ENCODE measurements at places on chromosomes 2 and 18. TPM values are rescaled to one million over a fixed set of nuclear protein-coding genes. Genes with fewer than 3 reads are reported as not detected.

The ERBB4 gene
- 0.04 TPM for total RNA-seq

The CRACDL gene
- 0.29 TPM for total RNA-seq

The EVX2 gene
- total RNA-seq, result not detected

The AGXT gene
- total RNA-seq, result not detected

The POLR1B gene
- total RNA-seq, result 83.6 TPM

The HAAO gene
- 5.3 TPM for total RNA-seq

The TET3 gene
- 24.7 TPM for total RNA-seq

The SLC16A14 gene
- 0.61 TPM for total RNA-seq

The DSEL gene
- total RNA-seq, result 5.3 TPM

The CCDC74B gene
- 6.7 TPM for total RNA-seq

GRCh38 chr2:9263428-9263827, 56.8 kb downstream of the ASAP2 start:
- no peaks in the 10 kb centered on the region for H3K4me1 ChIP-seq
- H3K36me3 ChIP-seq, result no peaks in the 10 kb centered on the region
- H3K4me3 ChIP-seq, result no peak overlapping the region
- no peaks in the 10 kb centered on the region for H3K27me3 ChIP-seq
- no peak for DNase-seq

GRCh38 chr2:69422198-69422597, 15.0 kb downstream of the NFU1 start:
- peaks cover 39% of the 10 kb centered on the region for H3K36me3 ChIP-seq
- DNase-seq, result no peak
- no peak overlapping the region for H3K4me3 ChIP-seq

GRCh38 chr2:128306081-128306930, 12.4 kb downstream of the HS6ST1 start:
- H3K27me3 ChIP-seq, result no peaks in the 10 kb centered on the region
- no peak overlapping the region for H3K27ac ChIP-seq
- H3K4me1 ChIP-seq, result peaks cover 4% of the 10 kb centered on the region
- H3K4me3 ChIP-seq, result peak overlapping the region; percentile 38

DNA sequence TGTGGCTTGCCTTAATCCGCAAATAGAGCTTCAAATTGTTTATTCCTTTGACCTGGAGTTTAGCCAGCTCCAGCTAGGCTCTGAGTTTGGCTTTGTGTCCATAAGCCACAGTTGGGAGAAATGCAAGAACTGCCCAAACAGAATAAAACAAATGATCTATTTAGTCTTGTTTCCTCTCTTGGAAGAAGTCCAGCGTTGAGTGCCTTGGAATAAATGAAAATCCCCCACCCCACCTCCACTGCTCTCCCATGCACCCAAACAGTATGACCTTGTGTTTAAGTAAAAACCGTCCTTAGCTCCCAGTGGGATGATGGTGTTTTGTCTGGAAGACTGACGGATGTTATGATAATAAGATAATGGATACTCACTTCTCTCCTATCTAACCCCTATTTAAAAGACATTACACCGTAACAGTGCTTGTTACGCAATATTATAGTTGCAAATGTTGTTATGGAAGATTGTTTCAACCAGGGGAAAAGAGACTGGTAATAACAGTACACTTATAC, 3.2 kb upstream of the SERPINE2 start:
- H3K27ac ChIP-seq, result no peak overlapping the region
- H3K36me3 ChIP-seq, result no peaks in the 10 kb centered on the region

- no peaks in the 10 kb centered on the region for H3K36me3 ChIP-seq
- H3K27me3 ChIP-seq, result no peaks in the 10 kb centered on the region
- no peak overlapping the region for H3K27ac ChIP-seq
- peak; percentile 57 for DNase-seq
- peaks cover 3% of the 10 kb centered on the region for H3K4me1 ChIP-seq
Measured at GRCh38 chr2:28606986-28607441, 111.2 kb downstream of the PLB1 start.

GRCh38 chr18:77070627-77071026, 62.0 kb downstream of the MBP start:
- no peak for DNase-seq
- H3K36me3 ChIP-seq, result no peaks in the 10 kb centered on the region
- no peak overlapping the region for H3K4me3 ChIP-seq
- no peak overlapping the region for H3K27ac ChIP-seq
- no peaks in the 10 kb centered on the region for H3K27me3 ChIP-seq
- H3K4me1 ChIP-seq, result no peaks in the 10 kb centered on the region

GRCh38 chr18:71665131-71665530, 879.0 kb downstream of the CBLN2 start:
- no peaks in the 10 kb centered on the region for H3K4me1 ChIP-seq
- no peaks in the 10 kb centered on the region for H3K36me3 ChIP-seq
- H3K27me3 ChIP-seq, result no peaks in the 10 kb centered on the region
- no peak overlapping the region for H3K27ac ChIP-seq
- H3K4me3 ChIP-seq, result no peak overlapping the region

GRCh38 chr18:52963481-52963880, 623.5 kb downstream of the DCC start:
- H3K27me3 ChIP-seq, result no peaks in the 10 kb centered on the region
- no peaks in the 10 kb centered on the region for H3K36me3 ChIP-seq
- DNase-seq, result no peak
- H3K4me3 ChIP-seq, result no peak overlapping the region
- H3K27ac ChIP-seq, result no peak overlapping the region
- no peaks in the 10 kb centered on the region for H3K4me1 ChIP-seq

DNA sequence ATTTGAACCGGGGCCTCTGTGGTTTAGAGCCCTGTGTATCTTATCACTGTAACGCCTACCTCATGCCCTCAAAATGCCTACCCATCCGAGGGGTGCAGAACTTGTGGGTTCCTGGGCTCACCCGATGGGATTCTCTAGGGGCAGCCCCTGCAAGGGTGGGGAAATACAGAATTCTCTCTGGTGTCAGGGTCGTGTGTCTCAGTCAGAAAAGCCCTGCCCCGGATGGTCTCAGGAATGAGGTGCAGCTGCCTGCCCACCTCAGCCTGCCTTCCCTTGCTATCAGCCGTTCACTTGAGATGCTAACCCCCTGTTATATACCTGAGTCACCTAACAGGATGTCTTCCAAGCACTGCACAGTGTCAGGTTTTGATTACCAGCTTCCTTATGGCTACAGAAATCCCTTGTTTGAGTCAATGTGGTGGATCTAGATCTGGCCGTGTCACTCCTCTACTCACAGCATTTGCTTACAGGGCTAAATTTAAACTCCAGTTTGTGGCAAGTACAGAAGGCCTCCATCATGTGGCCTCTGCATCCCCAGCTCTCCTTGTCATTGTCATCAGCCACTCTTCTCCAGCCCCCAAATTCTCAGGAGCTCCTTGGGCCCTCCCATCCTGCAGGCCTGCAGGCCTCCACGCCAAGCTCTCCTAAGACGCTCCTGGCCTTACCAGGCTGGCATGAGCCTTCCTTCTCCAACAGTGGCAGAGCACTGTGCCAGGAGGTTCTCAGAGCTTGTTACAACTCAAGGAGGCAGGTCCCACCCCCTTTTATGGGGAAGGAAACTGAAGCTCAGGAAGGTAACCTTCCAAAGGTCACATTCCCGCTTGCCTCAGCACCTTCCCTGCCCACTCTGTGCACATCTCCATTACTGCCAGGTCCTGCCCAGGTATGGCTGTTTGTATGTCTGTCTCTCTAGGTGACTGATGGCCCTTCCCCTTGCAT, 14.3 kb upstream of the MAP3K2 start:
- H3K27me3 ChIP-seq, result no peaks in the 10 kb centered on the region
- no peaks in the 10 kb centered on the region for H3K4me1 ChIP-seq
- H3K36me3 ChIP-seq, result no peaks in the 10 kb centered on the region
- no peak overlapping the region for H3K27ac ChIP-seq

DNA sequence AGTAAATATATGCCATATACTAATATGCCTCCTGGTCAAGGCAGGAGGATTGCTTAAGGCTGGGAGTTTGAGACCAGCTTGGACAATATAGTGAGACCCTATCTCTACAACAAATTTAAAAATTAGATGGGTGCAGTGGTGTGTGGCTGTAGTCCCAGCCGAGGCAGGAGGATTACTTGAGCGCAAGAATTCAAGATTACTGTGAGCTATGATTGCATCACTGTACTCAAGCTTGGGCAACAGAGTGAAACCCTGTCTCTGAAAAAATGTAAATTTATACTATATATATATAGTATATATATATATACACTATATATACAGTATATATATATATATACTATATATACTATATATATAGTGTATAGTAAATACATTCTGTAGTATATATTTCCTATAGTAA, 30.0 kb upstream of the NPC1 start:
- H3K4me1 ChIP-seq, result no peaks in the 10 kb centered on the region
- H3K27ac ChIP-seq, result no peak overlapping the region
- DNase-seq, result no peak

DNA sequence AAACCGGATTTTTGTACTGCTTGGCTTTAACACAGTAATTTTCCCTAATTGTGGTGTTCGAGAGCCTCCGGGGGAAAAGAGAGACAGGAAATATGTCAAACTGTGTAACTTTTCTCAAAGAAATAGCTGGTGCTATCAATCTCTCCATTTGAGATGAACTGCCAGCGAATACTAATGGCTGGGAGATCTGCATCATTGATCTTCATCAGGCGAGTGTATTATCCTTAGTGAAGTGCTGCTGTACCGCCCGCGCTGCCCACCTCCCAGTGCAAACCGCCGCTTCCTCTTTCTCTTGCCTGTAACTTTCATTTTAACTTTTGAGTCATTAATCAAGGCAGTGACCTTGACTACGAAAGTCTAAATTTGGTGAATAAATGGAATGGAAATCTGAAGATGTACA, 246.1 kb upstream of the ST6GAL2 start:
- no peak overlapping the region for H3K4me3 ChIP-seq
- H3K4me1 ChIP-seq, result no peaks in the 10 kb centered on the region
- DNase-seq, result no peak

- peak overlapping the region; percentile 78 for H3K4me3 ChIP-seq
- H3K27ac ChIP-seq, result no peak overlapping the region
- H3K36me3 ChIP-seq, result no peaks in the 10 kb centered on the region
- no peak for DNase-seq
Measured at GRCh38 chr2:229269941-229270340, 1.1 kb downstream of the PID1 start.

GRCh38 chr18:76464281-76465259, 30.5 kb downstream of the ZNF516 start:
- DNase-seq, result no peak
- H3K4me3 ChIP-seq, result no peak overlapping the region
- no peaks in the 10 kb centered on the region for H3K4me1 ChIP-seq
- H3K27me3 ChIP-seq, result no peaks in the 10 kb centered on the region
- H3K36me3 ChIP-seq, result peaks cover 5% of the 10 kb centered on the region
- H3K27ac ChIP-seq, result no peak overlapping the region

GRCh38 chr2:236728916-236729670, 159.5 kb downstream of the ACKR3 start:
- no peaks in the 10 kb centered on the region for H3K27me3 ChIP-seq
- H3K4me1 ChIP-seq, result no peaks in the 10 kb centered on the region
- H3K4me3 ChIP-seq, result no peak overlapping the region
- DNase-seq, result no peak
- no peaks in the 10 kb centered on the region for H3K36me3 ChIP-seq

- no peak overlapping the region for H3K27ac ChIP-seq
- H3K4me3 ChIP-seq, result no peak overlapping the region
- no peak for DNase-seq
- H3K4me1 ChIP-seq, result no peaks in the 10 kb centered on the region
- no peaks in the 10 kb centered on the region for H3K27me3 ChIP-seq
Measured at GRCh38 chr2:222993920-222994650, 57.9 kb upstream of the KCNE4 start.

DNA sequence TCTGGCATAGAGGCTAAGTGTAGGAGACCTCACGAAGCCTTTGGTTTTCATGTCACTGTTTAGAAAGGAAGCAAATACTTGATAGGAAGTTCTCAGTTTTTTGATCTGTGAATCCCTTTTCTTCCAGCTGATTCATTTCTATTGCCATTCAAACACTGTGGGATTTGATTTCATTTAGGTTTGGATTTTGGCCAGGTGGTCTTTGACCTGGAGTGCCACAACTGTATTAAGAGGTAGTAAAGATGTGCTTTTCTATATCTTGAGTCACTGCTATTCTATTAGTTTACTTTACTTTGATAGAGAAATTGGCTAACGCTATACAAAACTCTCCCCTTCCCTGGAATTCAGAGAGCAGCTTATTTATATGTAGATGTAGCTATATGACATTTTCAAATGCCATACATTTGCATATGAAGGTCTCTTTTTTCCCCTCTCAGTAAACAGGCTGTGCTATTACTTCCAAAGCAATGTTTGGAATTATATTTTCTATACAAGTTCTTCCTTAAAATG, 132.4 kb upstream of the CAVIN2 start:
- peaks cover 4% of the 10 kb centered on the region for H3K36me3 ChIP-seq
- H3K4me3 ChIP-seq, result no peak overlapping the region
- no peak for DNase-seq
- H3K4me1 ChIP-seq, result peaks cover 6% of the 10 kb centered on the region

- H3K27ac ChIP-seq, result no peak overlapping the region
- H3K27me3 ChIP-seq, result no peaks in the 10 kb centered on the region
- no peak overlapping the region for H3K4me3 ChIP-seq
- no peak for DNase-seq
- H3K36me3 ChIP-seq, result peaks cover 77% of the 10 kb centered on the region
Measured at GRCh38 chr2:86037795-86038192, 67.9 kb downstream of the POLR1A start.

GRCh38 chr2:71460595-71461303, 7.4 kb downstream of the DYSF start:
- H3K4me1 ChIP-seq, result peaks cover 4% of the 10 kb centered on the region
- peaks cover 44% of the 10 kb centered on the region for H3K27me3 ChIP-seq
- H3K36me3 ChIP-seq, result no peaks in the 10 kb centered on the region
- peak; percentile 49 for DNase-seq
- no peak overlapping the region for H3K27ac ChIP-seq
- H3K4me3 ChIP-seq, result peak overlapping the region; percentile 24

DNA sequence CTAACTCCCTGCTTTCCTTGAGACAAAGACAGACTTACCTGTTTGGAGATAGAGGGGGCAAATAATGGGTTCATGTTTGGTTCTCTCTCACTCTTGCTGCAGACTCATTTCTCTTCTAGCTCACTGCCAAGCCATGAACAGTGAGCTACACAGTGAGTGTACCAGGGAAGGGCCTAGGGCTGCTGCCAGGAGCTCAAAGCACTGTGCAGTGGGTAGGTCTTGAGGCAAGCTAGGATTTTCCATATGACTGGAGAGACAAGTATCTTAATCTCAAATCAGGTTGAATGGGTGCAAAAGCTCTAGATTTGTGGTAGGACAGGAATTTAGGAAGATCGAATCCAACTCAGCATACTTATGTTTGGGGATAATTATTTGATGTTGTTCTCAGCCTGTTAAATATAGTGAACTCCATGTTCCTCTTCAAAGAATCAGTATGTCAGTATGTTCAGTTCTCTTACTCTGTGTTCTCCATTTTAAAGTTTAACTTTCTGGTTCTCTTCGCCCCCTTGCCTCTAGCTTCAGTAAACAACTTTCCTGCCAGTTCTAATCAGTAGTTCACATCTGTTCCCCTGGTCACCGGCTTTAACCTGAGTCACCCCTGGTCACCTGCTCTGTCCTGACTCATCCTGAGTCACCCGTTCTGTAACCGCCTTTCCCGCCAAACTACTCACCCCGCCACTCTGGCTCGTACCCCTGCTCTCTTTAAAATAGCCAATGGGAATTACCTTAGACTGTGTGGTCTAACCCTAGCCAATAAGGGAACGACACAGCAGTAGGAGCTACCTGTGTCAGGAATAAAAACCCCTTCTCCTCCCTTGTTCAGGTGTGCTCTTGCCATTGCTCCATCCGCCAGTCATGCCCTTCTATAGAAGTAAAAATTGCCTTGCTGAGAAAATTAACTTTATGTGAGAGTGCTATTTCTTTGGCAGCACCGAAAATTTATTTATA, 21.9 kb downstream of the SLC25A52 start:
- H3K4me3 ChIP-seq, result no peak overlapping the region
- peaks cover 23% of the 10 kb centered on the region for H3K36me3 ChIP-seq
- H3K27ac ChIP-seq, result no peak overlapping the region

Data from H9 (cell line).